Aorta (tissue), 5 donors: ENCODE measurements at places on chromosomes 4 and X. TPM values are rescaled to one million over a fixed set of nuclear protein-coding genes. Genes with fewer than 3 reads are reported as not detected.

Gene MID2
- 25.9 TPM for total RNA-seq

Gene NHSL2
- 28.8 TPM for total RNA-seq

Gene TRIML2
- not detected for total RNA-seq

Gene DCX
- 0.42 TPM for total RNA-seq

DNA sequence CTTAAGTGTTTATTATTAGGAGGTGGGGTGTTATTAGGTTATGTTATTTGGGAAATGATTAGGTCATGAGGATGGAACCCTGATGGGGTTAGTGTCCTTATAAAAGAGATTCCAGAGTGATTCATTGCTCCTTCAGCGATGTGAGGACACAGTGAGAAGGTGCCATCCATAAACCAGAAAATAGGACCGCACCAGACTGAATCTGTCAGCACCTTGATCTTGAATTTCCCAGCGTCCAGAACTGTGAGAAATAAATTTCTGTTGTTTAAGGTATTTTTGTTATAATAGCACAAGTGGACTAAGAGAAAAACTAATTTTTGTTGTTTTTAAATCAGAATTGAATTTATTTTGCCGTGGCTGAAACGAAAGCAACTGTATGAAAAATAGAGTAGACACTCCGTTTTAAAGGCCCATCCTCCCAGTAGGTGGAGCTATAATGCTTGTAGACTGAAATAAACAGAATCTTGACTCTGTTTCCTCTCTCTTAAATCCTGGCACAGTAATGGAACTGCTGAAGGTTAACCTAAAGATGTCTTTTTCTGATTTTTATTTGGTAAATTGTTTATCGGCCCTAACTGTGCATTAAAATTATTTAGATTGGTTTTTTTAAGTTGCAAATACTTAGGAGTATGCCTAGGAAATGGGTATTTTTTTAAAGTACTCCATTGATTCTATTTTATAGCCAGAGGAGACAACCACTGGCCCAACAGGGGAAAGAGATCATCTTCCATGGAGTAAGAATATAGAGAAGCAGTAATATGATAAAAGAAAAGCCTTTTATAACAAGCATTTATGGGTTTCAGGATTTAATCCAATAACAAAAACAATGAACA, 133.2 kb upstream of the ADAMTS3 start:
- no peaks in the 10 kb centered on the region for H3K4me1 ChIP-seq
- no peaks in the 10 kb centered on the region for H3K27me3 ChIP-seq
- no peak for DNase-seq

DNA sequence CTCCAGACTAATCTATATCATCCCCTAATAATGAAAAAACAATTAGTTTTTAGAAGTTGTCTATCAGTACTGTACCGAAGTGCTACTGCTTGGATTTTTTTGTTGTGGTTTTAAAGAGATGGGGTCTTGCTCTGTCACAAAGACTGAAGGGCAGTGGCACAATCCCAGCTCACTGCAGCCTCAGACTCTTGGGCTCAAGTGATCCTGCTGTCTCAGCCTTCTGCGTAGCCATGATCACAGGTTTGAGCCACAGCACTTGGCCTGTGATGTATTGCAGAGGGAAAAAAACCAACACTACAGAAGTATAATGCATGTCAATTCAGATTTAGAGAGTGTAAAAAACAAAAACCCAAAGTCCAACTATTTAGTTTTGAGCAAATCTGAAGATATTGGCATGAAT, 875.0 kb downstream of the ADGRL3 start:
- DNase-seq = no peak
- no peak overlapping the region for H3K4me3 ChIP-seq
- no peaks in the 10 kb centered on the region for H3K27me3 ChIP-seq
- H3K36me3 ChIP-seq = no peaks in the 10 kb centered on the region

DNA sequence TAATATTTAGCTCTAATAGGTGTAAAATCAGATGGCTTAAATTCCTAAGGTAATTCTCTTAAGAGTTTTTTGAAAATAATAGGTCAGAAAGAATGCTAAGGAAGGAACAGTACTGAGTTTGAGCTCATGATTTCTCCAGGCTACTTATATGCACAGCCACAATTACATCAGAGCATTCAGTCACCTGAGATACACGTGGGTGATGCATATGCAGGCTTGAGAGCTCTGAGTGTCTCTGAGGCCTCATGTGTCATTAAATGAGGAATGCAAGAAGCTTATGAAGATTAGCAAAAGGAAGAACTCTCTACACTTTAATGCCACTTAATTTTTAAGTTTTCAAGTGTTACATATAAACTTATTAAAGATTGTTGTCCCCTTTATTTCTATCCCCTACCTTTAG, 124.0 kb upstream of the STIM2 start:
- H3K4me3 ChIP-seq = no peak overlapping the region
- H3K27ac ChIP-seq = no peak overlapping the region
- H3K27me3 ChIP-seq = no peaks in the 10 kb centered on the region
- DNase-seq = no peak
- H3K36me3 ChIP-seq = no peaks in the 10 kb centered on the region

- no peaks in the 10 kb centered on the region for H3K36me3 ChIP-seq
- H3K27me3 ChIP-seq = no peaks in the 10 kb centered on the region
- DNase-seq = no peak
- no peak overlapping the region for H3K4me3 ChIP-seq
- H3K4me1 ChIP-seq = no peaks in the 10 kb centered on the region
Observed at GRCh38 chr4:38489924-38490639, 173.9 kb upstream of the KLF3 start.

DNA sequence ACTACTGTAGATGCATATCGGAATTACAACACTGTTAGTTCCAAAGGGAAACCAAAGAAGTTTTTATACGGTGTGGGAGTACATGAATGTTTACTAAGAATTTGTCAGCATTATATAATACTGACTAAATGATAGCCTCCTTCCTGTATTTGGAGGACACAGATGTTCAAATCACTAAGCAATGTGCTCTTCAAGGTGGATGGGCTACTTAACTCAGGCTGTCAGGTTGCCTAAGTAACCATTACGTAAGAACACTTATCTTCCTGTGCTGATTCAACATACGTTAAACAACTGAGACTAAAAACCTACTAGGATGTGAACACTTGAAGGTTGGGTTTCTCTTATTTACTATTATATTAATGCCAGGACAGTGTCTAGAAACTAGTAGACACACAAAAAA, 81.9 kb upstream of the HPGD start:
- H3K4me1 ChIP-seq = no peaks in the 10 kb centered on the region
- H3K36me3 ChIP-seq = no peaks in the 10 kb centered on the region
- no peak for DNase-seq

- no peak overlapping the region for H3K4me3 ChIP-seq
- no peak overlapping the region for H3K27ac ChIP-seq
- no peaks in the 10 kb centered on the region for H3K36me3 ChIP-seq
- DNase-seq = no peak
Observed at GRCh38 chrX:134374910-134375309, 85.1 kb upstream of the HPRT1 start.
